ENCODE measurements at places on chromosomes 7 and 10.

GRCh38 chr7:44636041-44636584 lies 29.7 kb downstream of the OGDH start:
- DNase-seq, result no peak

DNA sequence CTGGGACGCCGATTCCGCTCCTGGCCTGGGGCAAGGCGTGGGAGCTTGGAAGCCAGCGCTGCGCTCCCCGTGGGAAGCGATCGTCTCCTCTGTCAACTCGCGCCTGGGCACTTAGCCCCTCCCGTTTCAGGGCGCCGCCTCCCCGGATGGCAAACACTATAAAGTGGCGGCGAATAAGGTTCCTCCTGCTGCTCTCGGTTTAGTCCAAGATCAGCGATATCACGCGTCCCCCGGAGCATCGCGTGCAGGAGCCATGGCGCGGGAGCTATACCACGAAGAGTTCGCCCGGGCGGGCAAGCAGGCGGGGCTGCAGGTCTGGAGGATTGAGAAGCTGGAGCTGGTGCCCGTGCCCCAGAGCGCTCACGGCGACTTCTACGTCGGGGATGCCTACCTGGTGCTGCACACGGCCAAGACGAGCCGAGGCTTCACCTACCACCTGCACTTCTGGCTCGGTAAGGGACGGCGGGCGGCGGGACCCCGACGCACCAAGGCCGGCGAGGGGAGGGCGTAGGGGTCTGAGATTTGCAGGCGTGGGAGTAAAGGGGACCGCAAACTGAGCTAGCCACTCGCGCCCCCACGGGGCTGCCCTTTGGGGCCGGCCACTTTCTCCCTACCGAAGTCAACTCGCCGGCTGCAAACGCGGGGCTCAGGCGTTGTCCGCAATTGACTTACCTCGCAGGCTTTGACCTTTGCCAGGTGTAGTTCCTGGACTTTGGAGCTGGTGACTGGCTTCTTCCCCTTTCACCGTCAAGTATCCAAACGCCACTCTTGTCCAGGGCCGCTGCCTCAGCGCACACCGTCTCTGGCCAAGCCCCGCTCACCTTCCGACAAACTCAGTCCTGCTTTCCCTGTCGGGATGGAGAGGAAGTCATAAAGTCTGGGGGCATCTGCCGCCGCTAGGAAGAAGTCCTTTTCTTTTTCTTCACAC lies at the start of gene SCIN:
Gene SCIN, plus strand, starts transcription at position 187 of the 928 bp plus-strand sequence. Its CDS starts 67 bp downstream, at position 254.
- no peak for DNase-seq

DNA sequence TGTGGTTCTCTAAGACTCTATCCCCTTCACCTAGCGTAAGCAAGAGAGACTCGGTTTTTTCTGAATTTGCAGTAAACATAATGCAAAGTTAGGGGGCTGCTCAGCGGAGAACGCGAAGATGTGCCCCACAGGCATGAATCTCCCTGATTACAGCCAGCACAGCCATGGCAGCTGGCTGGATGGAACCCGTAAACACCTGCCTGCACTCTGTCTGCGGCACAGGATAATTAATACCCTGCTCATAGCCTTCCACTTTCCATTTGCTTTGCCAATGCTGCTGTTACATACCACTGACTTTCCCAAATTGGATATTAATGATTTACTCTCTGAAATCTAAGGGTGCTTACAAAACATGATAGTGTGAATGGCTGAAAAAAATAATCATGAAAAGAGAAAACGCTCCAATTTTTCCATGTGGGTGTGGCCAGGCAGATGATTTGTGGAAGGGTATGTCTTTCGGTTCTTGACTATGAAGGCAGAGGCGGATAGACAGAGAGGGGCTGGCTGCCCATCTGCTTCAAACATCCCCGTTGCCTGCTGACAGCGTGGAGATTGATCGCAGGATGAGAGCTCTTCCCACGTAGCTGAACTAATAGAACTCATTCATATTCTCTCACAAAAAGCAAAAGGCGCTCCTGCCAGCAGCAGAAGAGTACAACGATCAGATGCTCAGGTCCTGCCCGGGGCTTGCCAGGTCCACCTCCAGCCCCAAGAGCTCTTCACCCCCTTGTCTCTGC lies 193.2 kb upstream of the GHITM start:
- no peak for DNase-seq

DNA sequence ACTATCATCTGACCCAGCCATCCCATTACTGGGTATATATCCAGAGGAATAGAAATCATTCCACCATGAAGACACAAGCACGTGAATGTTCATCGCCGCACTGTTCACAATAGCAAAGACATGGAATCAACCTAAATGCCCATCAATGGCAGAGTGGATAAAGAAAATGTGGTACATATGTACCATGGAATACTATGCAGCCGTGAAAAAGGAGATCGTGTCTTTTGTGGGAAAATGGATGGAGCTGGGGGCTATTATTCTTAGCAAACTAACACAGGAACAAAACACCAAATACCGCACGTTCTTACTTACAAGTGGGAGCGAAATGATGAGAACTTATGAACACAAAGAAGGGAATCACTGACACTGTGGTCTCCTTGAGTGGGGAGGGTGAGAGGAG lies 9.8 kb upstream of the KNDC1 start:
- no peak for DNase-seq

DNA sequence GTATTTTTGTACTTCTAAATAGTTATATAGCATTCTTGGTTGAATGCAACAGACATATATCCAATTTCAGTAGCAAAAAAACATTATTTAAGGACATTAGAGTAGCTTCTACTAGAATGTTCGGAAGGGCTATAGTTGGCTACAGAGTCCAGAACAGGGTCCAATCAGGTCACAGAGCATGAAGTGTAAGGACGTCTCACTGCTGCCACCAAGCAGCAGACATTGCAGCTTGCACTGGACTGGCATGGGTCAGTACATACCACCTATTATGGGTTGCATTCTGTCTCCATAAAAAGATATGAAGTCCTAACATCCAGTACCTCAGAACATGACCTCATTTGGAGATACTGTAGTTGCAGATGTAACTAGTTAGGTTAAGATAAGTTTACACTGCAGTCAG lies 87.3 kb downstream of the LHFPL3 start:
- DNase-seq, result no peak

DNA sequence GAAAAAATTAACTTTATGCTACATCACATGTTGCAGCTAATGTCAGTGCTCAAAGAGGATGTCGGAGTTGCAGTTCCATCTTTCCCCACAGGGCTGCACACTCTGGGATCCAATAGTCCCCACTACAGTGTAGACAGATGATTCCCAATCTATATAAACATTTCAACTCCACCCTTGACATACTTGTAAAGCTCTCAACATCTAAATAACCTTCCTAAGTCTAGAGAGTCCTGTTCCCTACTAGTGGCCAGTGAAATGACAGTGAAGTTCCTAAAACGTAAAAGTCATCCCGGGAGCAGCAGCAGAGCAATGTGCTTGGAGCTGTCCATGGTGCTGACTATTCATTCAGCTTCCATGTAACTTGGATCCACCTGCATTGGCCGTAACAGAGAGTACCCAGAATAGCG lies 145.1 kb downstream of the GRM8 start:
- no peak for DNase-seq

DNA sequence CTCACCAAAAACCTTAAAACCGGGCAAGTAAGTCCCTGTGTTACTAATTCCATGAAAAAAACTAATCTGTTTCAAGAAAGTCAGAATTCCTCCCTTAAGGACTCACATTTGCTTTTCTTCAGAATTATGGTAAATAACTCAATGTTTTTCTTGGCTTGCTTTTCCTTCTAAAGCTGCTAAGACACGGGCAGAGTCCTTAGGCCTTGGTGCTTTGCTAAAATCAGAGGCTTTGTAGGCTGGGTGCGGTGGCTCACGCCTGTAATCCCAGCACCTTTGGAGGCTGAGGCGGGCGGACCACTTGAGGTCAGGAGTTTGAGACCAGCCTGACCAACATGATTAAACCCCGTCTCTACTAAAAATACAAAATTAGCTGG lies 32.0 kb downstream of the GNA12 start:
- no peak for DNase-seq

DNA sequence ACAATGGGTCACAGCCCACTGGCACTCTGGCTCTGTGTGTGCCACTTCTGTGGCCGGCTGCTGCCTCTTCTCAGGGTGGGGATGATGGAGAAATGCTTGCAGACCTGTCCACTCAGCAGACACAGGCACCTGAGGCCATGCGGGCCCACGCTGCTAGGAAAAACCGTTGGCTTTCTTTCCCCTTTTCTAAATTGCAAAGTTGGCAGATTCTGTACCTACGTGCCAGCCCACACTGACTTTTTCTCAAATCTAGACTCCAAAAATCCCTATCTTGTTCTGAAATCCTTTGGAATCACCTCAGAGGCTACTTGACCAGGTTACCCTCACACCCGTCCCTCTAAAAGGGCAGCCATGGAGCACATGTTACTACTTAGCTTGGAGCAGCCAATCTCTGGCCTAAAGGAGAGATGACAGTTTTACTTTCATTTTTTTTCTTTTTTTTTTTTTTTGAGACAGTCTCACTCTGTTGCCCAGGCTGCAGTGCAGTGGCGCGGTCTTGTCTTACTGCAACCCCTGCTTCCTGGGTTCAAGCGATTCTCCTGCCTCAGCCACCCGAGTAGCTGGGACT lies 99.4 kb downstream of the RNF216 start:
- DNase-seq, result no peak

DNA sequence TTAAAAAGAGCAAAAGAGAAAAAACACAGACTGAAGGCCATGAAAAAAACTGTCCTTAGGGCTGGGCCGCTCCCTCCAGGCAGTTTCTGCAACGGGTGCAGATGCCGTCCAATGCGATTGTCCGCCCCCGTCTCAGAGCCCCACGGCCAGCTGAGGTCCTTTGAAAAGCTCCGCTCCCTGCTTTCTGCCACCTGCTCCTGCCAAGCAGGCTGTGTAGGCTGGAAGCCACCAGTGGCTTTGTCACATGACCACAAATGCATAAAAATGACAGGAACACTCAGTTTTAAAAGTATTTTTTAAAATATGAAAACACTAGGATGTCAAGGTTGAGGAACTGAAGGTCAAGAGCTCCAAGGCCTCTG lies 71.7 kb downstream of the AMZ1 start:
- DNase-seq, result no peak

- DNase-seq, result no peak
Measured at GRCh38 chr7:80891259-80891544, 27.6 kb downstream of the SEMA3C start.

DNA sequence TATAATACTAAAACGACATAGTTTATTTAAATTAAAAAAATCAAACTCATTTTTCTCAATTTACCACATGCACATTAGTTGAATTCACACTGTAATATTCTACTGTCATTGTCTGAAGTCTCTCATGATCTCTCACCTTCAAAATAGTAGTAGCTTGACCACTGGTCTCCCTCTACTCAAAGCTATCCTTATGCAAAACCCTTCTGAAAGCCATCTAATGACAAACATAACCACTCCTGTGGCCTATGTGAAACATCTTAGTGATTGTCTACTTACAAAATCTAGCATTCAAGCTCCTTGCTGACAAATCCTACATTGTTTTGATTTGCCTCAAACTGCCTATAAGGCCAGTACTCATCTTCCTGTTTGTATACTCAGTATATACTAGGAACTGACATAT lies 606.0 kb upstream of the GHITM start:
- DNase-seq, result no peak

DNA sequence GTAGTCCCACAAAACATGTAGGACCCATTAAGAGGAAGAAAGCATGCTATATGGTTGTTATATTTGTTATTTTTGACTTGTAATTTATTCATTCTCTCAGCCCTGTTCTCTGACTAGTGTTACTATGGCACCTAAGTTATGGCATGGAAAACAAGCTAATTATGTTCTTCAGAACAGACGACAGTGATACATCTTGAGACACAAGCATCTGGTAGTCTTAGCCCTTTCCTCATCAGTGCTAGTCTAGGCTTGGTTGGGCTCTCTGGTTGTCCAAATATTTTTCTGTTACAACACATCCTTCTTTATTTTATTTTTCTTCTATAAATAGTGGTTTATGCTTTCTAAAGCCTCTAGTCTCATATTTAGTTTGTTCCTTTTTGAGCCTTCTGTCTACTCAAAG lies 308.3 kb upstream of the KAT6B start:
- no peak for DNase-seq

DNA sequence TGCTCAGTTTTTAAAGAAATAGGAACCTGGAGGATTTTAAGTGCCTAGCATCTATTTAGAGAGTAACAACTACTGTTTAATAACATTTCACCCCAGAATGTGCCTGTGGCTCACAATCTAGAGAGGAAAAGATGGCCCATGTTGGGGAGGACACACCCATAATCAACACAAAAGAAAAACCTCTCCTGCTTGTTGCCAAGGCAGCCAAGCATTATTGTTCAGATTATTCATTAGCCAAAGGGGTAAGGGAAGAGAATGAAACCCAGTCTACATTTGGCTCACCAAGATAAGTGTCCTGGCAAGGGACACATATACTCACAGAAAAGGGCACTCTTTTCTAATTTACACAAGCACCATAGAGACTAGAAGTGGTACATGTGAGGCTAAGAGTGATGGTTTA lies 17.7 kb upstream of the IFIT1B start:
- no peak for DNase-seq

GRCh38 chr7:88229302-88229995 lies 9.6 kb upstream of the SRI start:
- no peak for DNase-seq

DNA sequence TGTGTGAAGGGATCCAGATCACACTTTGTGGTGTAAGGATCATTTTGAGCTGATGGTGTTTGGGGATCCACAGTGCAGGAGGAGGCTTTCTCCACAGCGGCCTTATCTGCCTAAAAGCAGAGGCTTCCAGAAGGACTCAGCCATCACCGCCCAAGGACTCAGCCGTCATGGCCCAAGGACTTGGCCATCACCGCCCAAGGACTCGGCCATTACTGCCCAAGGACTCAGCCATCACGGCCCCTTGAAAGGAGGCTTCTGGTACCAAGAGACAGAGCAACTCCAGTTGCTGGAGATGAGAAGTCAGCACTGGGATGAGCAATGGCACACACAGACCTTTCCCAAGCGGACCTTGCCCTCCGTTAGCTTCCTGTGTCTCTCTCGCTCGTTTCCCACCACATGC lies 6.0 kb upstream of the CFAP46 start:
- DNase-seq, result no peak

- peak; percentile 30 for DNase-seq
Measured at GRCh38 chr10:6542999-6543430, 37.1 kb downstream of the PRKCQ start.

DNA sequence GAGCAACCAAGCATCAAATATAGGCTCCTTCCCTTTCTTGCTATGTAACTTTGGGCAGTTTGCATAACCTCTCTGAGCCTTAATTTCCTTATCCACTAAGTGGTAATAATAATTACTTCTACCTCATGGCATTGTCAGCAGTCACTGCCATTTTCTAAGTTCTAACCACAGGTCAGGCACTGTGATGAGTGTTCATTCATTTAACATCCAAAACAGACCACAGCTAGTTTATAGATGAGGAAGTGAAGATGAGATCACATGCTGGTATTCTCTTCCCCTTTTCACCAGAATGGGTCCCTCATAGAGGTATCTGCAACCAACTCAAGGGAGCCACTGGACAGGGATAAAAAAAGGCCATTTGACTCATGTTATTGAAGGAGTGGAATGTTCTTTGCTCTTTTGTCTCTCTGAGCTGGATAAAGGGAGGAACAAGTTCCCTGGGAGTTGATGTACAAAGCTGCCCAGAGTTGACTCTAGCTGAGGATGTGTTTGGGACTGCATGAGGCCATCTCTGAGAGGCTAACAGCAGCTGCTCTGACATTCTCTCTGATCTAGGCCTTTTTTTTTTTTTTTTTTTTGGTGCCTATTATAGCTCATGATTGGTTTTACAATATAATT lies 65.0 kb downstream of the DNAJC12 start:
- DNase-seq, result no peak
